RPMI8226 (cell line): ENCODE measurements at places on chromosomes 1 and 21.

DNA sequence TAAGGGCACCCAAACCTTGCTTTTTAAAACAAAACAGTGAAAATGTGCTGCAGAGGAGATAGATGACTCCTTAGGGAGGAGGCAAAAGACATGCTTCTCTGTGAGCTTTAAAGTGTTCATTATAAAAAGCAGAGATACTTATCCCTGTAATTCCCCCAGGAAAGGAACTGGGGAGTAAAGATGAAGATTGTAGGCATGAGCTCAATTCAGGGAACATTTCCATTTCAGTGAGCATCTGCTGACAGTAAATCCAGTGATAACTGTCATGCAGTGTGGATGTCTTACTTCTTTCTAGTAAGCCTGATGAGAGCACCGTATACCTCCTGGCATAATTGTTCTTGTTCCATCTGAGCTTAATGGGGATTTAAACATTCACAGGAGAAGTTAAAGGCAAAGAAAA lies 1296.5 kb downstream of the MRPL39 start:
- no peak for DNase-seq

GRCh38 chr1:50631161-50631560 lies 207.9 kb upstream of the DMRTA2 start:
- no peak for DNase-seq

DNA sequence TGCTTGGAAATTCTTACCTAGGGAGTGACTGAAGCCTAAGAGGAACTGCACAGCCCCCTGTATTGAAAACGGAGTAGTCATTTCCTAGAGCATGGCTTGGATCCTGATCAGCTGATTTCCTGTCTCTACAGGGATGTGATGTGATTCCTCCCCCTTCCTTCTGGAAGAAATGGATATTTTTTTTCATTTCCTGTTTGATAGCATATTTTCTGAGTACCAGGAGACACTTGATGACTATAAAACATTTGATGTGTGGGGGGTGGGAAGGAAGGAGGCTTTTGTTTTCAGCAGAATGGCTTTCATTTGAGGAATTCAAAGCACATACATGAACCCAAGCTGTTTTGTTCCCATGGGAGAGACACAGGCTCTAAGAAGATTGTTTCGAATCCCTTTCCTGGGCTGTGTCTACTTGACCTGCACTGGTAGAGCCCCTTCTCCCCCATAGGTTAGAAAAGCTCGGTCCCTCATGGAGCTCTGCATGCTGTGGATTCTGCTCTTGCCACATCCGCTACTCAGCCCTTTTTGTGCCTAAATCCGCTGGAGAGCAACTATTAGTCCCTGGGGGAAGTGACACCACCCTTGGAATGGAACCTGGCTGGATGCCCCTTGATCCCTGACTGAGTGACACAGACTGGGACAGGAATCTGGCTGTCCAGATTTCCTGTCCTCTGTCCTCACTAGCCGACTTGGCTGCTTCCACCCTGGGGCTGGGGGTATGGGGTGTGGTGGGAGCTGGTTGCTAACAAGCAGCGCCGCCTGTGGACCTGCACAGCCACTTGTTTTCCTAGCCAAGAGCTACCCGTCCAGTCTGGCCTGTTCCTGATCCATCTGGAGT lies 71.8 kb upstream of the MACF1 start:
- no peak for DNase-seq

DNA sequence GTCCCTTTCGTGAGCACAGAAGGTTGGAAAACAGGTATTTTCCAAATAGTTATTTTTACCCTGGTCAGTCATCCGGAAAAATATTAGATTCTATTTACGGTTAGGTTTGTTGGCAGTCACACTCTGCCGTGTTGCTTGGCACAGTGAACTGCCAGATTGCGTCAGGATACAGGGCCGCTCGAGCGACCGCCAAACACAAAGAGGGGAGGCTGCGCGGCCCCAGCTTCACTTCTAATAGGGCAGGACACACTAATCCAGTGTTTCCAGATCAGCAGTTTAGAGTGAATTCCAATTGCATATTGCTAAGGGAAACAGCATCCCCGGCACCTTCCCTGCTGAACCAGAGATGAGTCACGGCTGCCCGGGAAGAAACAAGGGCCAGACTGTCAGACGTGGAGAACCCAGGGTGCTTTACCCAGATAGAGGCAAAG lies 22.9 kb downstream of the UMODL1 start:
- no peak for DNase-seq

DNA sequence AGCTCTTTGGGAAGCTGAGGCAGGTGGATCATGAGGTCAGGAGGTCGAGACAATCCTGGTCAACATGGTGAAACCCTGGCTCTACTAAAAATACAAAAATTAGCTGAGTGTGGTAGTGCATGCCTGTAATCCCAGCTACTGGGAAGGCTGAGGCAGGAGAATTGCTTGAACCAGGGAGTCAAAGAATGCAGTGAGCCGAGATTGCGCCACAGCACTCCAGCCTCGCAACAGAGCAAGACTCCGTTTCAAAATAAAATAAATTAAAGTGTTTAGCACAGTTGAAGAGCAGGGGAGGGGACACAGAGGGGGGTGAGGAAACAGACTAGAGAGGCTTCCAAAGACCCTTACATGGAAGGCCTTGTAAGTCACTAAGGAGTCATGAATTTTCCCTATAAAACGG lies 131.2 kb upstream of the SPATA6 start:
- no peak for DNase-seq
